ENCODE measurements at places on chromosomes 11 and 22. TPM values are rescaled to one million over a fixed set of nuclear protein-coding genes. Genes with fewer than 3 reads are reported as not detected.

IL17REL gene
- under 0.01 TPM for total RNA-seq

- DNase-seq: no peak
Measured at GRCh38 chr11:102614031-102614430, 11.1 kb downstream of the MMP20 start.

DNA sequence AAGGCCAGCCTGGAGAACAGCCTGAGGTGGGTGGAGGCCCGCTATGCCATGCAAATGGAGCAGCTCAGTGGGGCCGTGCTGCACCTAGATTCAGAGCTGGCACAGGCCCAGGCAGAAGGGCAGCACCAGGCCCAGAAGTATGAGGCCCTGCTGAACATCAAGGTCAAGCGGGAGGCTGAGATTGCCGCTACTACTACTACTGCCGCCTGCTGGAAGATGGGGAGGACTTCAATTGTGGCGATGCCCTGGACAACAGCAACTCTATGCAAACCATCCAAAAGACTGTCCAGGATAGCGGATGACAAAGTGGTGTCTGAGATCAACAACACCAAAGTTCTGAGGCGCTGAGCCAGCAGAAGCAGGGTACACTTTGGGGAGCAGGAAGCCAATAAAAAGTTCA is 3.1 kb upstream of the TMEM218 start:
- DNase-seq: no peak

DNA sequence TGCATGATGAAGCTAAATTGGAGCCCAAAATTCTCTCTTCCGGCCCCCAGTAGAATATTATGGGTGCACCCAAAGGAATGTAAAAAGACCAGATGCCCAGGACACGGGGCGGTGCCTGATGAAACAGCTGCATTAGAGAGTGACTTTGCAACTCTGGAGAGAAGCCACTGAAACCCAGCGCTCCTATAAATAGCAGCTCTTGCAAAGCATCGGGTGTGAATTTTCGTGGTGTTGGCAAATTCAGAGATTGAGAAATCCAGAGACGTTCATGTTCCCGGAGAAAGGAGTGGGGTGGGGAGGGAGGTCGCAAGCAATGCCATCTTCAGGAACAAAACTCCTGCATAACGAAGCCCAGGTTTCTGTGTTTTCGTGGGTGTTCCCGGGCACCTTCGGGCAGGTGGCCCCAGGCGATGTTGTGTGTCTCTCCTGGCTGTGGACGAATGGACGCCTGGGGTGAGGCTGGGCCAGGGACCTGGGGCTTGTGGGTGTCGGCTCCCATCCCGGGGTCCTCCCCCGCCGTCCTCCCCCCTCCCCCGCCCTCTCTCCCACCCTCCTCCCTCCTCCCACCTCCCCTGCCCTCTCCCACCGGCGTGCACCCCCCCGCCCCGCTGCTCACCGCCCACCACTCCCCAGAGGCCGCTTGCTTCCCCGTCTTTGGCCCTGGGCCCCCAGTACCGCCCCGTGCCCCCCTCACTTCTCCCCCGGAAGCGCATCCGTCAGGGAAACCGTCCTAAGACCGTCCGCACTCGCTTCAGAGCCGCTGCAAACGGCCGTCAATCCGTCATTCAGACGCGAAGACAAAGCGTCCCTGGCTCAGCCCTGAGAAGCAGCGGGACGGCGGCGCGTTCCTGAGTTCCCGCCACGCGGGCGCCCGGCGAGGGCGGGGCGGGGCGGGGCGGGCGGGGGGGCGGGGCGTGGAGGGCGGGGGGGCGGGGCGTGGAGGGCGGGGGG is 26.7 kb upstream of the TOLLIP start:
- peak; percentile 78 for DNase-seq

All from frontal cortex (tissue), 4 donors.